AG04450 (cell line): ENCODE measurements at places on chromosomes 12 and 14. TPM values are rescaled to one million over a fixed set of nuclear protein-coding genes. Genes with fewer than 3 reads are reported as not detected.

GRCh38 chr14:97848317-97848980 lies 1051.3 kb downstream of the VRK1 start:
- DNase-seq: no peak

GRCh38 chr12:109732321-109733305 lies 19.0 kb downstream of the FAM222A start:
- no peak for DNase-seq

DNA sequence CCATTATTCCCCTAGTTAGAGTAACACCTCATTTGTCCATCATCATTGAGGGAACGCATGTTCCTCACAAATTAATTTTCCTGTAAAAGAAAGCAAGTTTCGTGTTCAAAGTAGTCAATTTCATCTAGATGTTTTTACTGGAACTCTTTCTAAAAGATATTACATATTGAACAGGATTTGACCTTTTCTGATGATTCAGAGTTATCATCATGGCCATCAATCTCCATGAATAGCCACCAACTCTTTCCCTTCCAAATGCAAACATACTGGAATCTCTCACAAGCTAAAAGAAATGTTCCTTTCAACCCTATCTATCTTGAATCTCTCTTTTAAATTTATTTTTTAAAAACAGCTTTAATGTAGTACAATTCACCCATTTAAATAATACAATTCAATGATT lies 263.1 kb upstream of the FAR2 start:
- no peak for DNase-seq

DNA sequence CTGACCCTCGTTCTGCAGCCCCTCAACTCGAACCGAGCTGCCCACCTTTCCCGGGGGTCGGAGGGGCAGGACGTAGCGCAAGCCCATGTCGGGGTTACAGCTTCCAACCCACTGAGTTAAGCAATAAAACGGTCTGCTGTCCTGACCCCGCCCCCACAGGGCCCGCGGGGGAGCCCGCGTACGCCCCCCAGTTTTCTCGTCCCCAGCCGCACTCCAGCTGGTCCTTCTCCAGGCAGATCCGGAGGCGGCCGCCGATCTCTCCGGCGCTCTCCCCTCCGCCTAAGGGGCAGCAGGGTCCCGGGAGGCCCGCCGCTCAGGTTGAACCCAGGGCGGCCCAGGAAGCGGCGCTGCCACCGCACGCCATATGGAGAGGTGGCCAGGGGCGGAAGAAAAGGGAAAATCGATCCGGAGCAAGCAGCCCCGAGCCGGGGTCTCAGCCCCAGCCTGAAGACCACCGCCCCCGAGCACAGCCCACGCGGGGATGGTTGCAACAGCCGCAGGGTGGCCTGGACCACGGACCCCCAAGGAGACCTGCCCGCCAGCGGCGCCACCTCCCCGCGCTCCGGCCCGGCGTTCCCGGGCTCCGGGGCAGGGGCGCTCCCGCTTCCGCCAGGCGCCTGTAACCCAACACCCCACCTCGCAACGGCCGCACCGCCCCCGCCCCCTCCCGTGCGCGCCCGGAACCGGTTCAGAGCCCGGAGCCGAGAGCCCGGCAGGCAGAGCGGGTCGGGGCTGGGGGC lies 760 bp downstream of the ACTN1 start:
- no peak for DNase-seq

GRCh38 chr14:92993302-92993701 lies 70.4 kb downstream of the CHGA start:
- no peak for DNase-seq

GRCh38 chr12:38538319-38538718 lies 221.7 kb downstream of the ALG10B start:
- DNase-seq: no peak

- no peak for DNase-seq
Observed at GRCh38 chr14:97705976-97706375, 908.8 kb downstream of the VRK1 start.

Gene KRT75
- not detected in 2 replicates for polyA plus RNA-seq

Gene RARG
- 20.1 and 25.6 TPM in 2 replicates for polyA plus RNA-seq

Gene SIX1
- 25.6 and 26.9 TPM in 2 replicates for polyA plus RNA-seq
